ENCODE measurements at places on chromosomes 5 and 9. TPM values are rescaled to one million over a fixed set of nuclear protein-coding genes. Genes with fewer than 3 reads are reported as not detected.

TRIM36 gene
- polyA plus RNA-seq: 1.3 TPM

SPEF2 gene
- polyA plus RNA-seq: 5.7 TPM

NUTM2F gene
- not detected for polyA plus RNA-seq

MZB1 gene
- polyA plus RNA-seq: 13.4 TPM

CDO1 gene
- 5.4 TPM for polyA plus RNA-seq

PCDHGB5 gene
- 1.2 TPM for polyA plus RNA-seq

SH3RF2 gene
- polyA plus RNA-seq: 2.7 TPM

ASTN2 gene
- polyA plus RNA-seq: 1.4 TPM

PRUNE2 gene
- 3.8 TPM for polyA plus RNA-seq

CBY3 gene
- 0.22 TPM for polyA plus RNA-seq

MYOZ3 gene
- polyA plus RNA-seq: 0.40 TPM

ZSWIM6 gene
- 5.9 TPM for polyA plus RNA-seq

CDX1 gene
- 0.09 TPM for polyA plus RNA-seq

HTR1A gene
- polyA plus RNA-seq: not detected

PCDHGA2 gene
- polyA plus RNA-seq: 0.39 TPM

C1QTNF3 gene
- polyA plus RNA-seq: 0.92 TPM

PLAC8L1 gene
- not detected for polyA plus RNA-seq

CYLC2 gene
- not detected for polyA plus RNA-seq

LCN15 gene
- 0.16 TPM for polyA plus RNA-seq

MIGA2 gene
- 19.1 TPM for polyA plus RNA-seq

Data from lung (tissue), 17 donors.